HuH-7 (cell line): ENCODE measurements at places on chromosomes 12 and 14.

GRCh38 chr12:8846305-8846704 is 23.9 kb downstream of the A2ML1 start:
- no peak for DNase-seq

GRCh38 chr12:2560356-2560755 is 234.4 kb upstream of the FKBP4 start:
- no peak for DNase-seq

DNA sequence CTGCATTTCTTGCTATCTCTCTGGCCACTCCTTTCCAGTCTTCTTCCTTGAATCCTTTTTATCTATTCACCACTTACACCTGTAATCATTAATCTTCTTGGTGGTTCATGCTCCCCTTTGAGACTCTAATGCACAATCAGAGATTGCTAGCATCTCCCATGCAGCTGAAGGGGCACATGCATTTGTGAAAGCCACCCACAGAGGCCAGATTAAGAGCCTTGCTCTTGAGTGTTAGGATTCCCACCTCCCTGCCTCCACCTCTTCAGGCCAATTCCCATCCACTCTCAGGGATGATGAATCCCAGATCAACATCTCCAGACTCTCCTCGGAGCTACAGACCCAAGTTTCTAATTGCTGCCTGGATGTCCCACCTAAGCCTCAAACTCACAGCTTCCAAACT is 19.4 kb upstream of the KRT18 start:
- DNase-seq = no peak

GRCh38 chr12:32179011-32179395 is 72.4 kb downstream of the BICD1 start:
- DNase-seq = no peak

DNA sequence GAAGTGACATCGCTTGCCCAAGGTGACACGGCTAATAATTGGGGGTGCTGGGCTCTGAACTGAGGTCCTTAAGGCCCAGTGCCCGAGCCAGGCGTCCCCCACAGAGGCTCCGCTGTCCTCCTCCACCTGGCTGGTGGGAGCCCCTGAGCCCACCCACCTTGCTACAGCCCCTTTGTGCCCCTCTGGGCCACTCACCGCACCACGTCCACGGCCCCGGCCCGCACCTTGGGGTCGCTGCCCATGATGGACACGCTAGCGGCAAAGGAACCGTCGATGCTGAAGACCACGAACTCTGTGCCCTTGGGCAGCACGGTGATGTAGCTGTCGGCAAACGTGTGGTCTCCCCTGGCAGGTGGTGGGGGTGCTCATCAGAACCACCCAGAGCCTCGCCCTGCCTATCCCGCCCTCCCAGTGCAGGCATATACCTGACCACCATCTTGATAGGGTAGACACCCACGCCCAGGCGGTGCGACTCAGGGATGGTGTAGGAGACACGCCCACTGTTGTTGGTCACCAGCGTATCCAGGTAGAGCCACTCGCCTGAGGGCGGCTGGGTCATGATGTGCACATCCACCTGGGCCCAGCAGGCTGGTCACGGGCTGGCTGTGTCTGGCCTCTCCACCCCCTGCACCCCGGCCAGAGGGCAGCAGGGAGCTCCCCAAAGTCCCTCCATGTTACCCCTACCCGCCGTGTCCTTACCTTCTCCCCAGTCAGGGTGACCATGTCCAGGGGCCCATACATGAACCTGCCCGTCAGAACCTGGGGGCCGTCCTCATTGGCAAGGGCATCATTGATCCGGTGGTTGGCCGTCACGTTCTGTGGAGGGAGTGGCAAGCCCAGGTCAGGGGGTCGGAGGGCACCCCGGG is 6.8 kb downstream of the ARL6IP4 start:
- DNase-seq = no peak

GRCh38 chr12:74412606-74413230 is 124.9 kb upstream of the ATXN7L3B start:
- DNase-seq = no peak

GRCh38 chr14:39417014-39417413 is 15.2 kb downstream of the FBXO33 start:
- no peak for DNase-seq

GRCh38 chr14:92185559-92185958 is 63.8 kb downstream of the CPSF2 start:
- no peak for DNase-seq

GRCh38 chr14:103522649-103523574 is at the start of gene CKB:
Gene CKB (minus strand): TSS chr14:103522830. CDS start chr14:103522493, 337 bp downstream.
- peak; percentile 91 for DNase-seq

DNA sequence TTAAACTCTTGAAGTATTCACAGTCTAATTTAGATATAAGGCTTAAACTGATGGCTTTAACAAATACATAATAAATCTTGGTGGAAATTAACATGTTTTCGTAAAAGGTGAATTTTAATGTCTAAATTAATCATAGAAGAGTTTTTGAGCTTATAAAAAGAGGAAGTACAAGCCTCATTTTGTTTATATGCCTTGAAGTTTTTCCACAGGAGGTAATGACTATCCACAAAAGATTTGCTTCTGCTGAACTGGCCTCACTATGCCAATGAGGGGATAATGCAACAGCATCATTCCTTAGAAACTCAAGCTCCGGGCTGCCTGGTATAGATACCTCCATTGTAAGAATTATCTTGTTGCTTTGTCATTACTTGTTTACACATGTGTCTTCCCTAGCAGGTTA is 175.6 kb downstream of the DUSP6 start:
- no peak for DNase-seq

DNA sequence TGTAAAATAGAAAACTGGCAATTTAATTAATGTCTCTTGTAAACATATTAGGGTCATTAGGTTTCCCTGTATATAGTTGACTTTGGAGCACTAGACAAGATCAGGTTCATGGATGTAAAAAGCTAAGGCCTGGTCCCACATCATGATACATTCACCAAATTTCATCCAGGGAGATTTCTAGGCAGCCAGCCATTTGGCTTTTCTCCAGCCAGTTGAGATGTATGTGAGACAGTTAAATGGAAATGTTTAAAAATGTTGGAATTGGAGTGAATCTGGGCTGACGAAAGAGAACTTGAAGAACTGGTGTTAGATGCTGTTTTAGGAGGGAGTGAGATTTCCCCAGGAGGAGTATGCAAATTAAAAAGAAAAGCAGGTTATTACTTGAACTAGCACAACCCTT is 41.8 kb upstream of the CLEC14A start:
- DNase-seq = no peak

GRCh38 chr12:131610181-131610580 is 100.7 kb upstream of the SFSWAP start:
- DNase-seq = no peak

GRCh38 chr12:93634416-93634815 is 42.8 kb upstream of the CRADD start:
- DNase-seq = no peak

DNA sequence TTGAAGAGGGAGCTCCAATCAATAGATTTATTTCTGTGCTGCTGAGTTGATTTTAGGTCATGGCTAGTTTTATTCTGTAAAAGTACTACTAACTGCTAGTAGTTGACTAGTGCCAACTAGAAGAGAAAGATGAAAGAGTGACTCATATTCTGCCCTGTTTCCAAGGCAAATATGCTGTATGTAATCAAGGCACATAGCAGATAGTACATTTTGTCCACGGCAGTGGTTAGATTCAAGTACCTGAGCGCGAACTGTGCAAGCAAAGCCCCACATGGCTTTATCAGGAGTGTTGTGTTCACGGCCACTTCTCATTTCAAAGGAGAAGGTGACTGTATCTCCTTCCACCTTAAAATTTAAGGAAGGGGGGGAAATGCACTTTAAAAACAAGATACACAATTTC is 126.8 kb downstream of the TRAFD1 start:
- no peak for DNase-seq

DNA sequence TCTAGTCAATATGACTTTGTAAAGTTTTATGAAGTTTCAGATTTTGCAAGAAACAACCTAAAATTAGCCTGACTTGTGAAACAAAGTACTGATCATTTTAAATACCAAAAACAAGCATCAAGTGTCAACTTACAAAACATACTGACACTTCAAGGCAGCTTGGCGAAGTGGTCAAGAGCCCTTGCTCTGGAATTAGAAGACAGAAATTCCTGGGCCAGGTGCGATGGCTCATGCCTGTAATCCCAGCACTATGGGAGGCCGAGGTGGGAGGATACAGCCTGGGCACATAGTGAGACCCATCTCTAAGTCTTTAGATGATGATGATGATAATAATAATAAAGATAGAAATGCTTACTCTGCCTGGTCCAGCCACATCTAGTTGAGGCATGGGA is 45.4 kb upstream of the NR2C1 start:
- DNase-seq = no peak

DNA sequence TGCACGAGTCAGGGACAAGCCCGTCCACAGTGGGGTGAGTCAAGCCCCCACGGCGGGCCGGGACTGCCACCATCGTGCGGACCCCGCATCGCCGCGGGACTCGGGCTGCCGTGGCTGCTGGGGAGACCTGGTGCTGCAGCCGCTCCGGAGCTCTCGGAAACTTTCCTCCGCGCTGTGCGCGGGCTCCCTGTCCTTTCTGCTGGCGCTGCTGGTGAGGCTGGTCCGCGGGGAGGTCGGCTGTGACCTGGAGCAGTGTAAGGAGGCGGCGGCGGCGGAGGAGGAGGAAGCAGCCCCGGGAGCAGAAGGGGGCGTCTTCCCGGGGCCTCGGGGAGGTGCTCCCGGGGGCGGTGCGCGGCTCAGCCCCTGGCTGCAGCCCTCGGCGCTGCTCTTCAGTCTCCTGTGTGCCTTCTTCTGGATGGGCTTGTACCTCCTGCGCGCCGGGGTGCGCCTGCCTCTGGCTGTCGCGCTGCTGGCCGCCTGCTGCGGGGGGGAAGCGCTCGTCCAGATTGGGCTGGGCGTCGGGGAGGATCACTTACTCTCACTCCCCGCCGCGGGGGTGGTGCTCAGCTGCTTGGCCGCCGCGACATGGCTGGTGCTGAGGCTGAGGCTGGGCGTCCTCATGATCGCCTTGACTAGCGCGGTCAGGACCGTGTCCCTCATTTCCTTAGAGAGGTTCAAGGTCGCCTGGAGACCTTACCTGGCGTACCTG is 1.1 kb downstream of the PDE3A start:
- peak; percentile 70 for DNase-seq

DNA sequence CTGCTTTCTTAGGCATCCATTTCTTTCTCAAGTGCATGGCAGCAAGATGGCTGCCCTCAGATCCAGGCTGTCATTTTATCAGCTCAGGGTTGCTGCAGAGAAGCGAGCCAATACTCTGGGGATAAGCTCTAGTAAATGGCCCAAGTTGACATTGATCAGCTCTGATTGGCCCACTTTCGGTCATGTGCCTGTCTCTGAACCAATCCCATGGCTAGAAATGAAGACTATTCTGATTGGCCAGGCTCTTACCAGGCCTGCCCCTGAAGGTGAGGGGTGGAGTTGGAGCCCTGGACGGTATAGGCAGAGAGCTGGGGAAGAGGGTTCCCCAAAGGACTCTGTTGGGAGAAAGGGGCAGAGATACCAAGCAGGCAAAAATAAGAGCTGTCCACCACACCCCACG is 41.4 kb downstream of the MYO1H start:
- no peak for DNase-seq

GRCh38 chr12:108457734-108458361 is 57.2 kb upstream of the FICD start:
- DNase-seq = no peak

GRCh38 chr14:49880267-49881064 is 12.4 kb upstream of the ARF6 start:
- DNase-seq = no peak

DNA sequence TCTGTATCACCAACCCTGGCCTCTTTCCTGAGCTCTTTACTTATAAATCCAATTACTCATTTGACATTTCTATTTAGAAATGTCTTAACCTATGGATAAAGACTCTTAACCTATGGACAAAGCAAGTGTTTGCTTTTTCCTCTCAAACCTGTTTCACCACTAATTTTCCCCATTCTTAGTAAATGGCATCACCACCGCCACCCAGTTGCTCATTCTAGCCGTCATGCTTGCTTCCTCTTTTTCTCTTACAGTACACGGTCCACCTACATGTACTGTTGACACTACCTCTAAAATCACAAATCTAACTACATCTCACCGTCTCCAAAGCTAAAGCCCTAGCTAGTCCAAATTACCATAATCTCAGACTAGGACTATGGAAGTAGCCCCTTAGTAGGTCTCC is 60.0 kb downstream of the CAPS2 start:
- no peak for DNase-seq

DNA sequence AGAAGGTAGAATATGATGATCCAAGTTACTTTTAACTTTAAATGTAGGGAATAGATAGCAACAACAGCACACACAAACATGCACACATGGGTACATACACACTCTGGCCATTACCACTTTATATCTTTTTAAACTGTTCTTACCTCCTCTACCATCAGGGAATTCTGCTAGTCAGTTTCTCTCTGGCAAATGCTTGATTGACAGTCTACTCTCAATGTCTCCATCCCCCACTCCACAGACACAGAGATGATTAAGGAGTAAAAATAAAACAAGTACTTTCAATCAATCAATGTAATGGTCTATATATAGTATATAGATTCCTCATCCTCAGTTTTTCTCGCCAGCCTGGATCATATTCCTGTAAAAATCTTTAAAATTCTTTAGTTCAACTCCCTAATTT is 16.1 kb upstream of the STRN3 start:
- no peak for DNase-seq

- DNase-seq = no peak
Measured at GRCh38 chr14:77902811-77903210, 102.9 kb downstream of the ADCK1 start.

GRCh38 chr12:105330283-105330930 is at the start of gene C12orf75:
Gene C12orf75 (plus strand): TSS chr12:105330691. CDS start chr12:105330892, 201 bp downstream.
- peak; percentile 96 for DNase-seq

DNA sequence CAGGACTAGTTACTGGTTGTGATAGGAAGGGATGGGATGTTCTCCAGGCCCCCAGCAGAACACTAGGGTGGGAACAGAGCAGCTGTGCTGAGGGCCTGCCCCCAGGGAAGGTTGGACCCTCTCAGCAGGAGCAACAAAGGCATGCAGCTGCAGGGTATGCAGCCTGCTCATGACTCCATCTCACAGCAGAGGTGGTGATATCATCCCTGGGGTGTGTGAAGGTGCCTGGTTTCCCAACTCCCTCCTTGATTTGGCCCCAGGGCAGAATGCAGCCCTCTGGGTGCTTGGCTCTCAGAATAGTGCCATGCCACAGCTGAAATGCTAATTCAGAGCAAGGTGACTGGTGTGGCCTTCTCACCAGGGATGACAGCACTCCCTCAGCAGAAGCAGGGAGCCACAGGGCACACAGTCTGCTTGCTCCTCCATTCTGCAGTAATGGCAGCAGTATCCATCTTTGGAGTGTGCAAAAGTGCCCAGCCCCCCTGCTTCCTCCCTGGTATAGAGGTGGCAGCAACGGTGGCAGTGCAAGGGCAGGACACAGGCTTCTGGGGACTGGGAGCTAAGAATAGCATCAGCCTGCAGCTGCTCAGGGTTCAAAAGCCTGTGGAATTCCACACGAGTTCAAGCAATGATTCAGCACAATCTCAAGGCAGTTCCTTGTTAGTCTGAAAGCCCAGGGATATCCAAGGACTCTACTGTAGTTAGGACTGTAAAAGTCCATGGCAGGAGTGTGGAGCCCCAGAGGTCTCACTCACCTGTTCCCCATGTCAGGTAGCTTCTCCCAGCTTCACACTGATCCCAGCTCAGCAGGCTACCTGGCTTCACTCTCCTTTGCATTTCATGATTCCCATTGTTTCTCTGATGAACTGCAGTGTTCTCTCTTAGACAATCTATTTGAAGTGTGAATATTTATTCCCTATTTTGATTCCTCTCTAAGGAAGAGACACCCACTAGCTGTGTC is 298.1 kb upstream of the FOXG1 start:
- DNase-seq = no peak
